CD4-positive, alpha-beta T cell treated with Interleukin-10 for 1 hour (primary cell): ENCODE measurements at places on chromosomes 11 and 22.

DNA sequence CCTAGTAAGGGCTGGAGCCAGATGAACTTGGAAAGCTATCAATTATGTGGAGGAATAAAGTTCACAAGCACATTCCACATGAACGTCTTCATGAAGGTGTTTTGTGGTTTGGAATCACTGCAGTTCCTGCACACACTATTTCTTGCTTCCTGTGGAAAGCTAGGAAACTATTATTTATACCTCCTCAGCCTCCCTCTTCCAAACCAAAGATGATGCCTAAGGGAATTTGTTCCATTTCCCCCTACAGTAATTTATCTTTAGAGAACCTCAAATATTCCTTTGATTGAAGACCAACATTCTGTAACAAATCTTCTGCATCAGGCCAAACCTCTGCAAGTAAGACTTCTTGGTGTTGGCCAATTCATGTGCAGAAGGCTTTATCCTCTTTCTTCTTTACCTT, 115.8 kb upstream of the ARHGAP20 start:
- no peak for DNase-seq

GRCh38 chr11:90124371-90124770, 10.1 kb upstream of the NAALAD2 start:
- DNase-seq, result no peak

- no peak for DNase-seq
Observed at GRCh38 chr11:5303626-5304025, 1.9 kb upstream of the OR51B4 start.

DNA sequence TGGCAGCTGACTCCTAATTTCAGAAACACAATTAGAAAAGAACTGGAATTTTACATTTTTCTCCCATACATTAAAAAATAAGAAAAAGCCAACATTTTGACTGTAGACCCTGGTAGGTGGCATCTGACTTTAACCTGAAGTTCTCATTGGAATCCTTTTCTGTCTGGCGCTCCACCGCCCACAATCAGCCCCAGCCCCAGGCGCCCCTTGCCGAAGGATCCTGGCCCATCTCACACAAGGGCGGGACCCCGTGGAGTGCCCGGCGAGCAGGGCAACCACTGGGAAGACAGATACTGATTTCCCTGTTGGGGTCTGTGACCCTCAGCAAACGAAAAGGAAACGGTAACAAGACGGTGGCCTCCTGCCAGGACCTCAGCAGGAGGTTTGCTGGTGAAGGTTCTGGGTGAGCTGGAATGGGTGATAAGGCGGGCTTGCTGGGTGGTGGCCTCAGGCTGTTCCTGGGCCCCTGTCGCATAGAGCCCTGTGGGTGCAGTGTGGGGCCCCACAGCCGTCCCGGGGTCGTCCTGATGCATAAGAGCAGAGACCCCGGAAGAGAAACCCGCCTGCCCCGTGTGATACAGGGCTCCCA, 15.7 kb downstream of the TSPO start:
- no peak for DNase-seq

- DNase-seq, result no peak
Observed at GRCh38 chr11:35812828-35813227, 131.0 kb upstream of the LDLRAD3 start.

DNA sequence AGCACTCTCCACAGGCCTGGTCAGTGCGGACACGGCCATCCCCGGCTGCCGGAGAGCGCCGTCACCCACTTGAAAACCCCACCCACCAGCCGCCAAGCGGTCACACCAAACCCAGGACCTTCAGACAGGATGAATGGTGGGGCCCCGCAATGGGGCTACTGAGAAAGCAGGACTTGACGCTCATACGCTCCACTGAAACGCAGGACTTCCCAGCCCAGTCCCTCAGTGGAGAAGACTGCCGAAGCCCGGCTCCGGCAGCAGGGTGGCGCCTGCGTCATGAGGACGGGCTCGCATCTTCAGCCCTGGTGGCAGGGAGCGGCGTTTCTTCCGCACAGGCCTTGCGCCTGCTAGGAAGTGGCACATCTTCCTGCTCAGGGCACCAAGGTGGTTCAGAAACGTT, 15.3 kb upstream of the PHLDA2 start:
- DNase-seq, result no peak

DNA sequence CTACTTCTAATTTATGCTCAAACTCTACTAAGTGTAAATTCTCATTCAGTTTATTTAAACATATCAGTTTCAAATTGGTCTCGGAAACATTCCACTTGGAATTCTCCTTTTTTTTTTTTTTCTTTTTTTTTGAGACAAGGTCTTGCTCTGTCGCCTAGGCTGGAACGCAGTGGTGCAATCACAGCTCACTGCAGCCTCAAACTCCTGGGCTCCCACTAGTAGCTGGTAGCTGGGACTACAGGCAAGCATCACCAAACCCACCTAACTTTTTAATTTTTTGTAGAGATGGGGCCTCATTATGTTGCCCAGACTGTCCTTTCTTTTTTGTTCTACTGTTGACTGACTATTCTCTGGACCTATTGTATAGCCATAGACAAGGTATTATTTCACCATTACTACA, 33.3 kb upstream of the CCDC81 start:
- DNase-seq, result no peak
